ENCODE measurements at places on chromosomes 4 and X.

- DNase-seq = peak; percentile 7
Measured at GRCh38 chr4:187993827-187994226, 1.7 kb upstream of the ZFP42 start.

DNA sequence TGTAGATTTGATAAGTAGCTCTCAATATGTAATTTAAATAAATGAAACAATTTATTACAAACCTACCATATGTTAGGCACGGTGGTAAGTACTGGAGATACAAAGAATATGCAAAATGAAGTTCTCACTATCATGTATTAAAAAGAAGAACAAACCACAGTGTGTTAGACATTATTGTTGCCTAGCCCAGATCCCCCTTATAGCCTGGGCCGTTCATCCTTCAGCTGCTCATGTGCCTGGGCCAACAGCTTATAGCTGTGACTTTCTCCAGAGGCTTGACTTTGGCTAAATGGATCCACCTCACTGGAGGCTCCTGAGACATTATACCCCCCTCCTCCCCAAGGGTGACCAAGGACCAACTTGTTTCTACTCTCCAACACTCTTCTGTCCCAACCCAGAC is 29.8 kb upstream of the CCNG2 start:
- no peak for DNase-seq

- DNase-seq = peak; percentile 79
Measured at GRCh38 chr4:119286377-119287002, 35.4 kb downstream of the FABP2 start.

DNA sequence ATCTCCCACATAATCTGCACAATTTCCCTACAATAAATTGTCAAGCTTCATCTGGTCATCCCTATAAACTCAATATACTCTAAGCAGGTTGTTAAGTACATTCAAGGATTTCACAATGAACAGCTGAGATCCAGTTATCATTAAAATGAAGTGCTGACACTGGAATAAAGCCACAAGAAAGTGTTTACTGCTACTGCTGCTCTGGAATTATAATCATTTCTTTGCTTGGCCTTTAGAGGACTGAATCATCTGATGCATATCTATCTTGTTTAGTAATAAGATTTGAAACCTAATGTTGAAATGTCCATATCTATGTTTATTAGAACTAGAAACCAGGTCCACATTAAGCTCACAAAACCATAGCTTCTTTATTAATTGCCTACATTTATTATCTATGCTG is 338.6 kb upstream of the ZFP42 start:
- peak; percentile 77 for DNase-seq

DNA sequence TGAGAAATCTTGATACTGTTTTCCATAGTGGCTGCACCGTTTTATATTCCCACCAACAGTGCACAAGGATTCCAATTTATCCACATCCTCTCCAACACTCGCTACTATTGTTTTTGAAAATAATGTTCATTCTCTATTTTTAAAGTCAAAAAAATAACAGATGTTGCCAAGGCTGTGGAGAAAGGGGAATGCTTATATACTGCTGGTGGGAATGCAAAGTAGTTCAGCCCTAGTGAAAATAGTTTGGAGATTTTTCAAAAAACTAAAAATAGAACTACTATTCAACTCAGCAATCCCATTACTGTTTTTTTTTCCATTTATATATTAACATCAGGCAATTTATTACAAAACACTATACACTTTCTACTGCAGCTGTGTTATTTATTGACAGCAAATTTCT is 208.7 kb downstream of the CBLL2 start:
- no peak for DNase-seq

GRCh38 chr4:168317621-168318020 is 931 bp downstream of the DDX60 start:
- no peak for DNase-seq

DNA sequence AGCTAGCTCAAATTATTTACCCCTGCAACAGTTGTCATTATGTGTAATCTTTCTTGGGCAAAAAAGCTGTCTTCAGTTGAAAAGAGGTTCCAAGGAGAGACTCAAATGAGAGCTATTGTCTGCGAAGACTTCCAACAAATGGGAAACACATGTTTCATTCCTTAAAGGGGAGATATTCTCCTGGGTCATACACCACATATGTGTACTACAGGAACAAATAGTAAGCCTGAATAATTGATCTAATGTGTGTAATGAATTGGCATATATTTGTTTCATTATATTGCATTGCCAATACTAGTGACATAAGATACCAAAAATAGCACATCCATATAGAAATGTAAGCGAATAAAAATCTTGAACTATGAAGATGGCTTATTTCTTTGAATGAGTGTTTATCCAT is 950.9 kb upstream of the NDST4 start:
- DNase-seq = no peak

GRCh38 chrX:47384502-47384901 is 14.1 kb downstream of the ZNF157 start:
- DNase-seq = peak; percentile 52

- DNase-seq = peak; percentile 42
Measured at GRCh38 chr4:77052352-77052751, 23.4 kb downstream of the CCNI start.

DNA sequence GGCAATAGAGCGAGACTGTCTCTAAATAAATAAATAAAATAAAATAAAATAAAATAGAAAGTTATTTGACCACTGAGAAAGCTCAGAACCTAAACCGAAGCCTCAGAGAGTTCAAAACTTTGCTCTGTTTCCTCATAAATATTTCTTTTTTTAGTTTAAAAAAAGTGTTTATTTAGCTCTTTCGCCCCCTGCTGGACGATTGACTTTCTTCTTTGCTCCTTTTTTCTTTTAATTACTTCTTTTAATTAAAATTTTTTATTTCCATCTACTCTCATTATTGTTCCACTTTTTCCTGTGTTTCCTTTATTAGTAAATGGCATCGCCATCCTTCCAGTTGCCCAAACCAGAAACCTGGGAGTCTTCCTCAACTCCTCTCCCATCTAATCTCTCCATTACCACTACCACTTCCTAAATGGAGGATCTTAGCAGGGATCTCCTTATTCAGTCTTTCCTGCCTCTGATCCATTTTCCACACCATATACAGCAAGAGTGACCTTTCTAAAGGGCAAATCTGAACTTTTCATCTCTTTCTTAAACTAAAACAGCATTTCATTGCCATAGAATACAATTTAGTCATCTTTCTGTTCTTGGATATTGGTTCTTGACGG is 728 bp upstream of the IL13RA2 start:
- no peak for DNase-seq

DNA sequence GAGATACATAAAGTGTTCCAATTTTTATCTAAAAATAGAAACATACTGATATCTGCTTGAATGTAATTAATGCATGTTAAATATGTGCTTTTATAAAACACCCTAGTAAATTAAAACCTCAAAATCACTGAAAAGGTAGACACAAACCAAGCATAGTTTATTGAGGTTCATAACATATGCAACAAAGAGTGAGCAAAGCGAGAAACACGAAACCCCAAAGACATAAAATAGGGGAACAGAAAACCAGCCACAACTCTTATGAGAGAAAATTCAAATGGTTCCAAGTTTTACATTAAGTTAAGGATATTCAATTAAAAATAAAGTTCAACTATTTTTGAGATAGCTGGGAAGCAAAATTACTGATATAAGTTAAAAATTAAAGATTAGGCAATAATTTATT is 336.4 kb upstream of the AGA start:
- DNase-seq = no peak

GRCh38 chr4:11039634-11040131 is 355.1 kb upstream of the CLNK start:
- no peak for DNase-seq

GRCh38 chr4:162622664-162623063 is 458.9 kb upstream of the FSTL5 start:
- DNase-seq = no peak

DNA sequence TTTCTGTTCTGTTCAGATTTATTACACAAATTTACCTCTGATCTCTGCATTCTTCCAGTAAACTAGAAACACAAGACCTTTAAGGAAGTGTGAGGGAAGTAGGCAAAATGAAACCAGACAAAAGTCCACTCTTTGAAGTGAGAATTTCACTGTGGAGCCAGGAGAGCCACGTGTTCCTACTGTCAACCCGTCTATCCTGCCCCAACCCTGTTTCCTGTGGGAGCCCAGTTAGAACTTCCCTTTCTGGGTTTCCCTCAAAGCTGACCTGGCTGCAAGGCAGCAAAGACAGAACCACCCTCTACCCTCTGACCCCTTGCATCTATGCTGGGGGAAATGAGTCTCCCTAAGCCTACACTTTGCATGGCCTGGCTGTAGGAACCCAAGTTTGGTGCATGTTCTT is 40.0 kb downstream of the TMEM144 start:
- no peak for DNase-seq

GRCh38 chrX:7263330-7263729 is 115.4 kb upstream of the PUDP start:
- DNase-seq = no peak

DNA sequence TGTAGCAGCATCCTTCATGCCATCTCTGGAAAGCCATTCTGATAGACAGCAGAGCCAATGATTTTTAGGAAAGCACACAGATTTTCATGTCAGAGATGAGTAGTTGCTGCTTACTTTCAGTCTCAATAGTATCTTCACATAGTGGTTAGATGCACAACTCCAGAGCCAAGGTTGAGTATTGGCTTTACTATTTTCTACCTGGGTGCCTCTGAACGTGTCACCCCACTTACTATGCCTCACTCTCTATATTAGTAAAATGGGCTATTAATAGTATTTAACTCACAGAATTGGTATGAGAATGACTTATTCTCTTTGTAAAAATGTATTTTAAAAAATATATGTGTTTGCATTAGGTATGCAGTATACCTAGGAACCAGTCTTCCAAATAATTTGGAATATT is 108.8 kb upstream of the STIM2 start:
- DNase-seq = no peak

DNA sequence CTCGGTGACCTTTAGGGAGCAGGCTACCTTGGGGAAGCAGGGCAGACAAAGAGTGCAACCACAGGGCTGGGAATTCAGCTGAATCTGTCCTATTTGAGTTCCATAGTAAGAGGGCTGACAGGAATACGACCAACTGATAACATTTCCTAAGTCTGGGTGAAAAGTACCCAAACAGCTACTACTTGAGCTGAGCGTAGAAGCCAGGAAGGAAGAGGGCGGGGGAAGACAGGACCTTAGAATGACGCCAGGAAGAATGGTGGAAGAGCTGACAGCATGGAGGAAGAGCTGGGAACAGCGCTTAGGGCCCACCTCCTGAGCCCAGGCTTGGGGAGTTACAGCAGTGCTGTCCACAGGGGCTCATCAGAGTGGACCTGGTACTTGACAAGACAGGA is 14.4 kb downstream of the MECP2 start:
- DNase-seq = no peak

DNA sequence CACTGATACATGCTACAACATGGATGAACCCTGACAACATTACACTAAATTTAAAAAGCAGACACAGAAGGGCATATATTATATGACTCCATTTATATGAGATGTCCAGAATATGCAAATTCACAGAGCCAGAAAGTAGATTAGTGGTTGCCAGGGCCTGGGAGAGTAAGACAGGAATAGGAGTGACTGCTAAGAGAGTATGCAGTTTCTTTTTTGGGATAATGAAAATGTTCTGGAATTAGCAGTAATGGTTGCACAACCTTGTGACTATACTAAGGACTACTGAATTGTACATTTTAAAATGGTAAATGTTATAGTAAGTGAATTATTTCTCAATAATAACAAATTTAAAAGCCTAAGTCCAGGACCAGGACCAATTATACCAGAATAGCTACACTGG is 29.5 kb upstream of the NUP54 start:
- peak; percentile 13 for DNase-seq

DNA sequence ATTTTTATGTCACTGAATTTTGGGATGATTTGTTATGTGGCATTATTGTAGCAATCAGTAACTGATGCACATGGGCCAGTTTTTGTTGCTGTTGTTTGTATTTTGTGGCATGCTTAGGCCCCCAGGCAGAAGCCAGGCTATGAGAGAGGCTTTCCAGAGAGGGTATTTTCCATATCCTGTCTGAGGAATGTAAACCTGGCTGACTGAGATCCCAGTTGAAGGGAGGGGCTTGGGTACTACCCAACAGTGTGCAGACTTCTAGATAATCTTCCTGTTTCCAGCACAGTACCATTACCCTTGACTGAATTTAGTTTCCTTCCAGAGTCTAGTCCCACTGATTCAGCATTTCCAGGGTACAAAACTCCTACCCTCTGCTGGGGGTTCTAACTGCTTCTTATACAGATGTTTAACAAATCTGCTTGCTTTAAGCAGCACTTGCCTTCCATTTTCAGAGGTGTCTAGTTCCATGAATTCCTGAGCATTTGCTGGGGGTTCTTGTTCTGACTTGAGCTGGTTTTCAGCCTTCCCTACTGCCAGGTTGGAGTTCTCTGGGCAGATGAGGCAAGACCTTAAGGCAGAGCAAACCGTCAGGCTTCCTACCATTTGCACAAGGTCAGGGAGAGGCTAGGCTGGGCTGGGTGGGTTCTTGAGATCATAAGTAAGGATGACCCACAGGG is 104.7 kb upstream of the EGFL6 start:
- no peak for DNase-seq

GRCh38 chr4:168337550-168337940 is 19.0 kb upstream of the DDX60 start:
- peak; percentile 87 for DNase-seq

GRCh38 chr4:147378780-147379179 is 102.1 kb upstream of the EDNRA start:
- no peak for DNase-seq

GRCh38 chrX:108468486-108468885 is 28.8 kb downstream of the COL4A5 start:
- peak; percentile 63 for DNase-seq

GRCh38 chr4:105198541-105198940 is 51.9 kb downstream of the TET2 start:
- DNase-seq = no peak

GRCh38 chr4:140372751-140373327 is 607 bp upstream of the SCOC start:
- DNase-seq = peak; percentile 18

GRCh38 chr4:76535603-76536372 is 100.8 kb downstream of the SHROOM3 start:
- peak; percentile 19 for DNase-seq

- peak; percentile 44 for DNase-seq
Measured at GRCh38 chr4:88758264-88758663, 60.6 kb upstream of the NAP1L5 start.

- DNase-seq = no peak
Measured at GRCh38 chr4:1968686-1969295, 40.0 kb downstream of the NELFA start.

GRCh38 chr4:165765053-165765452 is 108.0 kb upstream of the TLL1 start:
- peak; percentile 3 for DNase-seq

GRCh38 chr4:181822005-181822375 is 421.2 kb upstream of the TENM3 start:
- DNase-seq = peak; percentile 38
